Coronary artery (tissue), 2 donors: ENCODE measurements at places on chromosomes 1 and 21.

DNA sequence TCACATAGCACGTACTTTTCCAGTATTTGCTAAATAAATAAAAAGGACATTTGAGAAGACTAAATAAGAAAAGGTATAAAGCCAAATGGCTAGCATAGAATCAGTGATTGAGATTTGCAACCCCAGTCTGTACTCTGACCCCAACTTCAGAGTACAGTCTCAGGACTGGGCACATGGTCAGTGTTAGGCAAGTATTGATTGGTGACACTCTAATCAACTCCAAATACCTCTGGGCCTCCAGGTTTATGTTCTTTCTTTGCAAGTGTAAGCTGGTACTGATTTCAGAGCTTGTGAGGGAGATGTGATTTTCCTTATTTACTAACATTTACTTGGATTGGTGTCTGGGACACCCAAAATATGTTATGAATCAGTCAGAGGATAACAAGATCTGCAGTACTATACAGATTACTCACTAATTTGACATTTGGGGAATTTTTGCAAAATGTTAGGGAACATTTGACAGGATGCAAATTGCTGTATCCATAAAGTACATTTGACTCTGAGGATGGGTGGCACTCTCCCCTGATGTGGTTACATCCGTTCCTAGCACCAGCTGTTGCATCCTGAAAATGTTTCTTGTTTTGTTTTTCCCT is 34.2 kb downstream of the LMO4 start:
- DNase-seq = no peak

DNA sequence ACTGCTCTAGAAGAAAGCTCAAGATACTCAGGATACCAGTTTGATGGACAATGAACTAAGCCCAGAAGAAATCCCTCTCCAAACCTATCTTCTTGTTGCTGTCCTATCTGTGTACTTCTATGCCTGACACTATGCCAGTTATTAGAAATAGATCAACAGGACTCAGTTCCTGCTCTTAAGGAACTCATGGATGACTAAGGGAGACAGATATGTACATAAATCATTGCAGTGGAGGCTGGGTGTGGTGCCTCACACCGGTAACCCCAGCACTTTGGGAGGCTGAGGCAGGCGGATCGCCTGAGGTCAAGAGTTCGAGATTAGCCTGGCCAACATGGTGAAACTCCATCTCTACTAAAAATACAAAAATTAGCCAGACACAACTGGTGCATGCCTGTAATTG is 42.4 kb upstream of the AK4 start:
- DNase-seq = peak; percentile 21

GRCh38 chr1:192363177-192363576 is 46.4 kb downstream of the RGS21 start:
- no peak for DNase-seq

DNA sequence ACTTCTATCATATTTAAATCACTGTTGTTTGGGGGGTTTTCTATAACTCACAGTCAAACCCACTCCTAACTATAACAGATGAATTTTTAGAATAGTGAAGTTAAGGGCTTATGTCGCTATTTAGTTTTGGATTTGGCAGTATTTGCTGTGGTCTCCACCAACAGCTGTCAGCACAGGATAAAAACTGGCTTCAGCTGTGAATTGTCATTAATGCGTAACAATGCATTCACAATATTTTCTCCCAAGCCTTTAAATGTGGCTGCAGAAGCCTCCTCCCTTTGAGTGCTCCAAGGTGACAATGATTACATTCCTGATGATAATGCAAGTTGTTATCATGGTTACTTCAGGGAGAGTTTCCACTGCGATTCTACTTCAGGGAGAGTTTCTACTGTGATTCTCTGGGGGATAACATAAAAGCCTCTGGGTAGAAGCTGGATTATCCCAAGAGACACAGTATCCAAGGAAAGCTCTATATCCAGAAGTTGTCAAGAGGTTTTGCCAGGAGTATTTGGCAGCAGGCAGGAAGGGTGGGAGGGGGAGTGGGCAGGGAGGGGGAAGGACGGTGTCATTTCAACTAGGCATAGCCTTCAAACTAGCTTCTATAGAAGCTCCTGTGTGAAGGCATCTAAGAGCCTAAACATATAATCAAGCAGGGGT is 14.9 kb upstream of the SMIM12 start:
- DNase-seq = no peak

DNA sequence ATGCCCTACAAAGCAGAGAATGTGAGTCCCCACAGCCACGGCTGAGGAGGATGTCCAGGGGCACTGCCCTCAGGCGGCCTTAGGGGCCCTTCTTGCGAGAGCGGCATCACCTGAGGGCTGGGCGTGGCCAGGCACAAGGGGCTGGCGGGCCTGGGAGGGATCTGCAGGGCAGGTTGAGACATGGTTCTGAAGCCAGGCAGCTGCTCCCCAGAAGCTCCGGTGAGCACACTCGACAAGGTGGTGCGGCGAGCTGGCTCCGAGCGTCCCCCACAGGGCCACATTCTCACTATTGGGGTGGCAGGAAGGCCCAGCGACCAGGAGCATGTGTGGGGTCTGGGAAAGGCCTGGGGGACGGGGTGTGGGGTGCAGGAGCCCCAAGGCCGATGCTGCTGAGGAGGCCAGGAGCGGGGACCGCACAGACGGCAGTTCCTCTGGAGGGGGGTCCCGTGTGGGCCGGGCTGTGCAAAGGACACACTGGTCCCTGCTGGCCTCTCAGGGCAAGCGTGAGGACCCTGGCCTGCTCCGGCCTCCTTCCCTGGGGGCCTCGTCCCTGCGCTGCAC is 47.2 kb downstream of the MORN1 start:
- DNase-seq = no peak

DNA sequence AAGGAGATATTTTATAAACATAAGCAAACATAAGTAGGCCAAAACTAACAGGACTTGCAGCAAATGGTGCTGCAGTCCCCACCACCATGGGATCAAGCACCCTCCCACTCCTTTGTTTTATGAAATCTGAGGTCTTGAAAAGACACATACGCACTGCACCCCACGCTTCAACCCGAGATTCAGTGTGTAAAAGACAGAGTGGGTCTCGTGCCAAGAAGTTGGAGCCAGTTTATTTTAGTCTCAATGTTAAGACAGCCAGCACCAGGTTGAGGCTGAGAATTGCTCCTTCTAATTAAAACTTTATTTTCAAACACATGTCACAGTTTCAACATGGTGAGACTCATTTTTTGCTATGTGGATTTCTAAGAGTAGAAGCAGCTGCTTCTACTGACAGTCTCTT is 139.1 kb upstream of the TIAM1 start:
- no peak for DNase-seq

DNA sequence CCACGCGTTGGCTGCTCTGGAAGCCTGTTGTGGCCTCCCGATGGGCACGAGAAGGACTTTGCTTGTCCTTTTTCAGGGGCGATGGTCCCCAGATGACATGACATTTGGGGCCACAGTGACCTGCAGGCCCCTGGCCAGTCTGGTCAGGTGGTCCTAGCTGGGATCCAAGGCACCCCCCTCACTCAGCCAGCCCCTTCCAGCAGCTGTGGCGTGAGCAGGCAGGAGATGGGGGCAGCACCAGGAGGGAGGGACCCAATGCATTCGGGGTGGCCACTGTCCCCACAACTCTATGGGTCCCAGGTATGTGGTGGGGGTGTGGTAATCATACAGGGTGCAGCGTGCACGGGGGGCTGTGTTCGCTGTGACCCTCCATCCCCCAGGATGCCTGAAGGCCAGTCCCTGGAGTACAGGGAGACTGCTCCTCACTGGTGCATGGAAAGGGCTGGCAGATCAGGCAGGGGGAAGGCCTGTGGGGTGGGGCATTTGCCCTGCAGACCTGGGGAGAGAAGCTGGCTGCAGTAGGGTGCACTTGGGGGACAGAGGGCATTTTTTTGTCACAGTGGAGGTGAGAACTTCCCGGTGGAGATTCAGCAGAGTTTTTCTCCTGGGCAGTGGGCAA is 31.7 kb downstream of the WNT3A start:
- peak; percentile 65 for DNase-seq

DNA sequence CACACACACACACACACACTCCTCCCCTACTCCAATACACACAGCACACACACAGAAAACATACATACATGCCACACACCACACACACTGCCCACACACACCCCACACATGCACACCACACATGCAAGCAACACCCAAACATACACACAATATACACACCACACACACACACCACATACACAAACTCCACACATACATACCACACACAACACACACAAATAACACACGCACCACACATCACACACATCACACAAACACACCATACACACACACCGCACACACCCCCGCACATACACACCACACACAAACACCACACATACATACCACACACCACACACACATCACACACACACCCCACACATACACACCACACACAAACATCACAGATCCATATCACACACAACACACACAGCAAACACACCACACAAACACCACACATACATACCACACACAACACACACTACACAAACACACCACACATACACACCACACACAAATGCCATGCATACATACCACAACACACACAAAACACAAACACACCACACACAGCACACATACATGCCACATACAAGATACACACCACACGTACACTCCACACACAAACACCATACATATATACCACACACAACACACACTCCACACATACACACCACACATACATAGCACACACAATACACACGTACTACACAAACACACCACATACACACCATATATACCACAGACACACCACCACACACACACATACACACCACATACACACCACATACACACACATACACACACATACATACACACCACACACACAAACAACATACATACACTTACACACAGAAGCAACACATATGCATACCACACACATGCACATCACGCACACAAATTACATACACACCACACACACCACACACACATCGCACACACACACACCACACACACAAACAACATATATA is 932 bp upstream of the RAB7B start:
- no peak for DNase-seq

DNA sequence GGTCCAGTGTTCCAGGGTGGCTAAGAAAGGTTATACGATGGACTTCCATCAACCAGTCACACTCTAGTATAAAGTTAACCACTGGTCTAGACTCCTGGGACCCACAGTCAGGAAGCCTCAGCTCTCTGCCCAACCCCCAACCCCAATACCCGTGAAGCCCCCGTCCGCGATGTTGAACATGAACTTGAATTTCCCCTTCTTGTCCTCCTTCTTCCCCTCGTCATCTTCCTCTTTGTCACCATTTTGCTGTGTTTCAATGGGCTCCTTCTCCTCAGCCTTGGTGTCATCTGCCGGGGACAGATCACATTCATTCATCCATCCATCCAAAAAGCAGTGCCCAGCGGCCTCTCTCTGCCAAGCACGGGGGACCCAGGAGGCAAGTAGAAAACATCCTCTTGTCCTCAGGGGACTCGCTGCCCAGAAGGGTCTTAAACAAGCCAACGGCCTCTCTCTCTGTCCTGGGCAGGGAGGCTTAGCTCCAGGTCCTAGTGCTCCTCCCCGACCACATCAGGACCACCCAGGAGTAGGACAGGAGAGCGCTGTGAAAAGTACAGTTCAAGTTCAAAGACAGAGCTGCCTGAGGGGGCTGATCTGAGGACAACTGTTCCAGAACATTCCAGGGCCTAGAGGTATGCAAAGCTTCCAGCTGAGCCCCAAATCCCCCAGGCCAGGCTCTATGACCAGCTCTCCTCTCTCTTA is 66.5 kb downstream of the KCNAB2 start:
- no peak for DNase-seq

DNA sequence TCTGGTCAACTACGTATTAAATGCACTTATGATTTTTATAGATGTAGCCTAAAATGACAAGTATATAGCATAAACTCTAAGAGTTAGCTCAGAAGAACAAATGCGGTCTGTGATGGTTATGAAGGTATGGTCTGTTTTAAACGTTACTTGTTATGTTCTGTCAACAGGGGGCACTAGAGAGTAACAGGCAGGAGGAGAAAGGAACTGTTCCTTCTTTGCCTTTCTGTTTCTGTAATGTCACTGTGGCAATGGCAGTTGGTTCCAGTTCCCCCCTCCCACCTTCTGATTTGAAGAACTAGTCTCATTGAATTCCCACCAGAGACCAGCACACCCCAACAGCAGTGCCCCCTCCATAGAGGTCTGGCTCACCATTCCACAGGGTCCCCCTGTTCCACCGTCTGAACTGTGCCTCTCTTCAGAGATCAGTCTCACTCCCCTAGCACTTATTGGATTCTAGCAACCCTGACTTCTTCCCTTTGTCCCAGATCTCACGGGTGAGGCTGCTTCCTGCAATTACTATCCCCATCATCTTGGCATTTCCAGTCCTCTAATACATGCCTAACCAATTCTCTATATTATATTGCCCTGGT is 14.0 kb downstream of the KRTAP24-1 start:
- no peak for DNase-seq

DNA sequence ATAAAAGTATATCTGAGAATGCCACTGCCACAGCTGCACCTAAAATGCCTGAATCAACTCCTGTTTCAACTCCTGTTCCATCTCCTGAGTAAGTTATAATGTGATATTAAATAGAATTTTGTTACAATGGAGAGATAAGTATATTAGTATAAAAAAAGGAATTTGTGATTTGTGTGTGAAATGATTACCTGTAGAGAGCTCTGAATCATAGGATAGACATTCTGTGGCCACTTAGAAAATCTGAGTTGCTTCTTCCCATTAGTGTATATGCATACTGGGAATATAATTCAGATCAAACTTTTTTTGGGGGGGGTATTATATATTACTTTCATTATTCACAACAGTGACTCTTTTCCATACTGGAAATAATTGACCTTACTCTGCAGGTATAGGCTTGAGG is 52.9 kb downstream of the SUCO start:
- no peak for DNase-seq

- DNase-seq = no peak
These were observed 30.3 kb downstream of the USP24 start for GRCh38 chr1:55184859-55185258.

DNA sequence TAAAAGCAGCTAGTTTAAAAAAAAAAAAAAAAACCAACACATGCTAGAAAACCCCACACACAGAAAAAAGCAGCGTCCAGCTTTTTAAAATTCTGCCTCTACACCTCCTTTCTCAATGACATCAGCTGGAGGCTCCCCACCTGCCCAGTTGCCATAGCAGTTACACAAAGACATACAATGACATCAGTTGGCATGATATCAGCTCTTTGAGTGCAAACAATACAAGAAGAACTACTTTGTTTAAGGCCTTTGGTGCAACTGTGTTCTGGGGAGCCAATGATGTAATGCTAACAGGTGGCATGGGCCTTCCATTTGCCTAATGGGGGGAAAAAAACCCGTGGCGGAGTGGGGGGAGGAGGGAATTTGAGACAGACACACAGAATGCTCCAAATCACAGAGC is 32.9 kb downstream of the DUSP10 start:
- DNase-seq = no peak

DNA sequence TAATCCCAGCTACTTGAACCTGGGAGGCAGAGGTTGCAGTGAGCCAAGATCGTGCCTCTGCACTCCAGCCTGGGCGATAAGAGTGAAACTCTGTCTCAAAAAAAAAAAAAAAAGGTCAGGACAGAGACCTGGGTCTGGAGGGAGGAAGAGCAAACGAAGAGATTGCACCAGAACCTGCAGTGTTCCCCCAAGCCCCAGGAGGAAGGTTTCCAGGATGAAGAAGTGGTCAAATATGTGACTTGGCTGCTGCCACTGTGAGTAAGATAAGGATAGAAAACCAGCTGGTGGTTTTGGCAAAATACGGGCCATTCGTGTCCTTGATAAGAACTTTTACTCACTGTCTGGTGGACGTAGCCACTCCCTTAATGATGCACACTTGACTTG is 42.2 kb downstream of the CLDN14 start:
- DNase-seq = no peak

- no peak for DNase-seq
These were observed 11.2 kb downstream of the IFT25 start for GRCh38 chr1:53934170-53934765.

- DNase-seq = peak; percentile 85
These were observed 459 bp downstream of the CAPZB start for GRCh38 chr1:19484798-19485361.

GRCh38 chr1:41495210-41495948 is 10.9 kb upstream of the EDN2 start:
- DNase-seq = no peak
